Stimulated activated CD4-positive, alpha-beta T cell treated with anti-CD3 and anti-CD28 coated beads, Interleukin-1b, Interleukin-23, amount 100 ng/mL, for 48 hours (primary cell): ENCODE measurements at places on chromosomes 2 and 18.

DNA sequence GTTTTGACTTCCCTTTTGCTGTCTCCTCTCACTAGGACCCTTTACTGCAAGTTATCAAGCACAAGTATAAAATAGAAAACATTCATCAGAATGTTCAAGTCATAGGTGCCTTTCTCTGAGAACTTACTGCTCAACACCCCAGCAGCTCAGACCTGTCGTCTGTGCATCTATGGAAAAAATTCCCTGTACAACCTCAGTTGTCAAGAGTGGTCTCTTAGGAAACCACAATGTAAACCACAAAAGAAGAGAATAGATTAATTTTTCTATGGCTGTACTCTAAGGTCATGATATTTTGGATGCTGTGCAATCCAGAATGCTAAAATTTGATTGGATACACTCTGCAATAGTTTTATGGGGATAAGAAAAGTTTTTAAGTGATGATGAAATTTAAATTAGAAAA is 84.1 kb downstream of the RBMS1 start:
- DNase-seq = no peak

- no peak for DNase-seq
Measured at GRCh38 chr2:39787950-39788349, 8.9 kb upstream of the THUMPD2 start.

- DNase-seq = no peak
Measured at GRCh38 chr2:119013671-119014070, 71.7 kb downstream of the MARCO start.

GRCh38 chr2:177295484-177295883 is 31.0 kb upstream of the NFE2L2 start:
- no peak for DNase-seq

DNA sequence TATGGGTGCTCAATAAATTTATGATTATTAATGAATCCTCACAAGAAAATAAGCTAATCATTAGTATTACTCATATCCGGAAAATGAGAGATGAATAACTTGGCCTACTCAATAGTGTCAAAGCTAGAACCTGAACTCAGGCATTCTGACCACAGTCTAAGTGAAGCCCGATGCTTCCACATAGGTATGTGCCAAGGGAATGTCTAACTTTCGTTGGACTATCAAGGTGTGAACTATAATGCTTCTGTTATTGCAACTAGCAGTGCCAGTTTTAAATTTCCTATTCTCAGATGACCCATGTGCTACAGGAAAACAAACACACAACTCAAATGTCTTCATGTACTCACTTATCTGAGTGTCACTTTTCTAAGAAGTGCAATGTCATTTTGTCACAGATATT is 1.8 kb downstream of the BARD1 start:
- no peak for DNase-seq

- DNase-seq = no peak
Measured at GRCh38 chr2:186544255-186544675, 45.6 kb upstream of the ITGAV start.

DNA sequence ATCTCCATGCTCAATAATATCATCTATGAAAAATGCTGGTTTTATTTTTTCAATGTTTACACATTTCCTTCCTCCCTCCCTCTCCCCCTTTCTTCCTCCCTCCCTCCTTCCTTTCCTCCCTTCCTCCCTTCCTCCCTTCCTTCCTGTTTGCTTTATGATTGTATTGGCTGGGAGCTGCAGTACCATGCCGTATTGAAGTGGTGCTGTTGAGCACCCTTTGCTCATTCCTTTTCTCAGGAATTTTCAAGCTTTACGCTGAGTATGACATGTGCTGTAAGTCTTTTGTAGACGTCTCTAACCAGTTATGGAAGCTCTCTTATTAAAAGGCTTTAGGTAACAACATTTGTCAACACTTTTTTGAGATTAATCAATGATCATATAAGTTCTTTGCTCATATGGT is 100.4 kb downstream of the SNTG2 start:
- DNase-seq = no peak

DNA sequence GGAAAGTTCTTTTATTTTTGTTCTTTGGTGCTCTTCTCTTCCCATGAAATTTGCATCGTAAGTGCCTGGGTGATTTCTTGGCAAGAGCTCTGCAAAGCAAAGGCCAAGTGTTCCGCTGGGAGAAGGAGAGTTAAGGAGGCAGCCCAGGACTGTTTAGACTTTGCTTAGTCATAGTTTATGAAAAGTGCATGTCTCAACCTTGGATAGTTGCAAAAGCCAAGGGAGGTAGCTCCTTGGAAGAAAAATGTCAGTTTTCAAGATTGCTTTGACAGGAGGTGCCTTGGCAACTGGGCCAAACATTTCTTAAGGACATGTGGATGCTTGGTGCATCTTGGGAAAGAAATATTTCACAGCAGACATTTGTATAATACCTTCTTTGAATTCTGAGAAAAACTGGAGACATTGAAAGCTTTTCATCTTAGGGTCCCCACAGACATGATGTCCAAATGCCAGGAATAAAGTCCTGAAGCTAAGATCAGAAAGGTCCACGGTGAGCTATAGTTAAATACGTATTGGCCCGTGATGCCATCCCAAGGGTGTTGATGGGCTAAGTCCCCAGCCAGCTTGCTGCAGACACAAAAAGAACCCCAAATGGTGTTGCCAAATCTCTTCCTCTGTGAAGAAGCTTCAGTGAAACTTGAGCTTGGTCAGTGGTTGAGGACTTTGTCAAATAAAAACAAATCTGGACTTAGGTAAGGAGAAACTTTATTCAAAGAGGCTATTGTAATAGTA is 96.3 kb upstream of the THUMPD2 start:
- no peak for DNase-seq

GRCh38 chr2:241114836-241115235 is 12.7 kb upstream of the MTERF4 start:
- no peak for DNase-seq

DNA sequence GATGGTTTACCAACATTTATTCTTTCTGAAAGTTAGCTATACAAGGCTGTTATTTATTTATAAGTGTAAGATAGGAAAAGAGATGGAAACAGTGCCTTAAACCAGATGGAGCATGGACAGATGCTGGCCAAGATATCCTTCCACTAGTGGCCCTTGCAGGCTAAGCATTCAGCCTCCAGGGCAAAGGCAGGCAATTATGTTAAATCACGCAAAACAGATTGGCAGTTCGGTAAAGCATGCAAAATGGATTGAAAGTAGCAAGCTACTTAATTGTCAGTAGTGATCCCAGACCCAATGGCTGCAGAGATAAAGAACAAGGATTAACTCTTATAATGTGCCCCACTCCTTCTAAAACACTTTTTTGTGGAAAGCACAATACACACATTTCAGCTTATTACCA is 105.4 kb upstream of the MAP4K3 start:
- DNase-seq = no peak
